ENCODE measurements at places on chromosomes 6 and 20.

- no peak for DNase-seq
Measured at GRCh38 chr6:19902201-19902600, 65.0 kb downstream of the ID4 start.

- no peak for DNase-seq
Measured at GRCh38 chr20:19426356-19426755, 213.9 kb downstream of the SLC24A3 start.

DNA sequence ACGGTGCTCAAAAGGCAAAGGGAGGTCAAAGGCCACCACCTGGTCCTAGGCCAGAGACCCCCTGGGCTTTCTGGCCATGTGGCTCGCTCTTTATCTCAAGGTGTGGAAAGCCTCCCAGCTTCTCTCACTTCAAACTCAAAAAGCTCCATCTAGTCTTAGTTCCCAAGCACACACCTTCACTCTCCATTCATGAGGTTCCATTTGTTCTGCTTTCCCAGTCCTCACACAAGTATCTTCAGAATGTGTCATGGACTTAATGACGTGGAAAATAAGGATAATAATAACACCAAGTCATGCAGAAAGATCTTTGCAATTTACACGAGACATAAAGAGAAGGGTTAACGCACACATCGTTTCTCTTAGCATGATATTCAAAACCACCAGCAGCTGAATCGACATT is 219.3 kb downstream of the GMDS start:
- no peak for DNase-seq

DNA sequence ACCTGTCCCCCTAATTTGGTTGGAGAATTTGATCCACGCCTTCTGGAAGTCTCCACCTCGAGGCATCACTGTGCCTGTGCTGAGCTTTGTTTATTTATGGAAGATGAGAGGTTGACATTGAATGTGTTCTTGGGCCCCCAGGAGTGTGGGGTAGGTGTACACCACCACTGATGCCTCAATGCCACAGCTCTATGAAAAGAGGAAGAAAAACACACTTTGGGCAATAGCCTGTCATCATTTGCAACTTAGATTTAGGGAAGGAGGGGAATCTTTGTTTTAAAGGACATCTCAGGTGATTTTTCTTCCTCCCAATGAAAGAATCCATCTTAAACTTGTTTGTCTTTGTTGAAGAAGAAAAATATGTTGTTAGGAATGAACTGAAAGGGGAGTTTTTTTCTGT is 42.6 kb downstream of the TBC1D7 start:
- peak; percentile 37 for DNase-seq

DNA sequence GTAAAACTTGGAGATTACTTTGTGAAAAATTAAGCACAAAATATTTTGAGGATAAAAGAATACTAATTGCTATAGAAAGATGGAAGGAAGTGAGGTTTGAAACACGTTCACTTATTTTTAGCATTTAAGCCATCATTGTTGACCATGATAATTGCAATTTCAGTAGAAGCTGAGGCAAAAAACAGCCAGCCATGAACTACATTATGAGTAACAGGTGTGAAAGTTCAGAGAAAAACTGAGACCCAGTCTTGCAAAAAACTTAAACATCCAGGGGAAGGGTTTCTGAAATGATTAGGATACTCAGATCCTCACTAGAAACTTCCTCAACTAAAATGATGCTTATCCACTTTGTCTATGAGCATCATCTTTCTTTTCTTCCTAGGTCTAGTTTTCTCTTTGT is 619.4 kb downstream of the PHF3 start:
- no peak for DNase-seq

DNA sequence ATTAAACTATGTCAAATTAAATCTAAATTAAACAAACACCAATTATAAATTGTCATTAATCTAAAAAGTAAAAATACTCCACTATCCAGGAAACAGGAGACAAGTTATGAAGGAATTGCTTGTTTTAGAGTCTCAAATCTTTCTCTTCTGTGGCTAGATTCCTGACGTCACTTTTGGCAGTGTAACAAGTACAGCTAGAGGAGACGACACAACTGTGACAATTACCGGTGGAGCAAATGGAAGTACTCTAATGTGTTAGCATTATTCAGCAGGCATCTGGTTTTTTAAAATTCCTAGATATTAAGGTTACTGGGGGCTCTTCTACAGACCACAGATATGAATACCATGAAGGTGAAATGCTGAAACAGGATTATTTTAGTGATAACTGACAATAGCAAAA is 1042.7 kb downstream of the EPHA7 start:
- DNase-seq = no peak

- DNase-seq = no peak
Measured at GRCh38 chr6:166940643-166941068, 15.7 kb downstream of the RNASET2 start.

Measured in KBM-7 (cell line).